ENCODE measurements at places on chromosomes 2 and 18.

DNA sequence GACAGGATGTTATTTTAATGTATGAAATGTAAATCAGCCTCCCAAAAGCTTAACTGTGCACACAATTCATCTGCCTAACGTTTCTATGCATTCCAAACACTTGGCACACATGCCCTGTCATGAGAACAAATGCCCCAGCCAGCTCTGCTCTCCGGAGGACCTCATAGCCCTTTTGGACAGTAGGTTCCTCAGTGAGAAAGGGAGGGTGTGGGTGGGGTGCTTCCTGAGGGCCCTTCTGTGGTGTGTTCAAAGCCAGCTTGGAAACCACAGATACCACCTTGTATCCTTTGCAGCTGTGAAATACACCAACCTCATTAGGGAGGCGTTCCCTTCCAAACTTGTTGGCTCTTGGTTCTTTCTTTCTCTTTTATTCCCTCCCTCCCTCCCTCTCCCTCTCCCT lies 102.2 kb upstream of the ASB18 start:
- no peak for DNase-seq

- DNase-seq, result no peak
Measured at GRCh38 chr2:222915092-222915957, 54.5 kb downstream of the ACSL3 start.

DNA sequence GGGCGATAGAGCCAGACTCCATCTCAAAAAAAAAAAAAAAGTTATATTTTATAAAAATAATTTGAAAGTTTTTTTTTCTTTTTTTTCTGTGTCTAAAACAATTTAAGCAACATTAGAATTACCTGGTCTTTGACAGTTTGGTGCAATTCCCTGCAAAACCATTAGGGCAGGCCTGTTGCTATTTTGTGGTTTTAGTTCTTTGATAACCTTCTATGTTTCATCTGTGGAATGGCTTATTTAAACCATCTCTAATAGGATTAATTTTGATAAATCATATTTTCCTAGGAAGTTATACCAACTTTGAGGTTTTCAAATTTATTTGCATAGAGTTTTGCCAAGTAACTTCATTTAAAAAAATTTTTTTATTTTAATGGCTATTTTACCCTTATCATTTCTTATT lies 141.2 kb upstream of the TWIST2 start:
- no peak for DNase-seq

DNA sequence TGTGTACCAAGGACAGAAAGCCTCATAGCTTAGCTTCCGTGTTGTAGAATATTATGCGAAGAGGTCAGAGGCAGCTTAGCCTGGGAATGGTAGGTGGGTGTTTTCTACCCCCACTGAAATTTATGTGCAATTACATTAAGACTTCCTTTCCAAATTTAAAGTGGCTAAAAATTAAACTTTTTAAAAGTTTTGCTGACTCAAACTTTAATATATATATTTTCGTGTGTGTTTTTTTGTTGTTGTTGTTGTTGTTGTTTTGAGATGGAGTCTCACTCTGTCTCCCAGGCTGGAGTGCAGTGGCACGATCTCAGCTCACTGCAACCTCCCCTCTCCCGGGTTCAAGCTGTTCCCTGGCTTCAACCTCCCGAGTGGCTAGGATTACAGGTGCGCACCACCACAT lies 4.3 kb upstream of the RAB1A start:
- DNase-seq, result no peak

DNA sequence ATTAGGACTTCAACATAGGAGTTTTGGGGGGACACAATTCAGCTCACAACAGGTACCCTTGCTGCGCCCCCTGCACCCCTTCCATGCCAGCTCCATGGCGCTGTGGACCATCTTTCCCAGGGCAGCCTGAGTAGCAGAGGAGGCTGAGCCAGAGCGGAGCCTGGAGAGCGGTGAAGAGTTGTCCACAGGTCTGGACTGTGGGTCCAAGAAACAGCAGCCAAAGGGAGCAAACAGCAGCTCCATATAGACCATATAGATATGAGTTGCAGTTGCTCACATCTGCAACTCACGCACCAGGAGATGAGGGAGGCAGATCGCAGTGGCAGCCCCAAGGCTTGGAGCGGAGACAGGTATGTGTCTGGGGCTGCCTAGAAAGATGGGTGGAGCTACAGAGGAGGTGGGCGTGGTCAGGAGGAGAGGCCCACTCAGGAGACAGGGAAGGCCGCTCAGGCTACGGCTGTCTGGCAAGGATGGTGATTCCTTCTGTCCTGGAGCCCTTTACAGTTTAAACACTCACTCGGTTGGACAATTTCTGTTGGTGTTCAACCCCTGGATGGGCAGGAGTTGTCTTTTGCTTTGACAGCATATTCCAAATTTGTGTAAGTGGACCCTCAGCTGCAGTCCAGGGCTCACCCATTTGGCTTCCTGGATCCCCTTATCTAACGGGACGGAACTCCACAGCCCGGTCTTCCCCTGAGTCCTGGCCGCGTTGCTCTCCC lies 155.1 kb downstream of the LPIN1 start:
- DNase-seq, result no peak

DNA sequence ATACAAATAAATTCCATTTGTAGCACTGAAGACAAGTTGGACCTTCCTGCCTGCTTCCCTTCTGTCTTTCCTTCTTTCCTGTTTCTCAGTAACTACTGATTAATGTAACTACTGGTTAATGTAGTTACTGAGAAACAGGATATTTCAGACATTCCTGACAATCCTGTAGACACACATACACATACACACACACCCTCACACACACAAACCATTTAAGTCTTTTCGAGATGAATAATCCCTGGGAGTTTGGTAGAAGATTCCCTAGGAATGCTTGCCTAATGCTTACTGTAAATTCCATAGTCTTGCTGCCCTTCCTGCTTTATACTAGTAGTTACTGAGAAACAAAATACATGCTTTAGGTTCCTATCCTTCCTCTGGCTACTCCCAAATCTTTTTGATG lies 83.9 kb downstream of the PIK3C3 start:
- DNase-seq, result no peak

- DNase-seq, result no peak
Measured at GRCh38 chr18:43830303-43830702, 553.0 kb upstream of the SYT4 start.

DNA sequence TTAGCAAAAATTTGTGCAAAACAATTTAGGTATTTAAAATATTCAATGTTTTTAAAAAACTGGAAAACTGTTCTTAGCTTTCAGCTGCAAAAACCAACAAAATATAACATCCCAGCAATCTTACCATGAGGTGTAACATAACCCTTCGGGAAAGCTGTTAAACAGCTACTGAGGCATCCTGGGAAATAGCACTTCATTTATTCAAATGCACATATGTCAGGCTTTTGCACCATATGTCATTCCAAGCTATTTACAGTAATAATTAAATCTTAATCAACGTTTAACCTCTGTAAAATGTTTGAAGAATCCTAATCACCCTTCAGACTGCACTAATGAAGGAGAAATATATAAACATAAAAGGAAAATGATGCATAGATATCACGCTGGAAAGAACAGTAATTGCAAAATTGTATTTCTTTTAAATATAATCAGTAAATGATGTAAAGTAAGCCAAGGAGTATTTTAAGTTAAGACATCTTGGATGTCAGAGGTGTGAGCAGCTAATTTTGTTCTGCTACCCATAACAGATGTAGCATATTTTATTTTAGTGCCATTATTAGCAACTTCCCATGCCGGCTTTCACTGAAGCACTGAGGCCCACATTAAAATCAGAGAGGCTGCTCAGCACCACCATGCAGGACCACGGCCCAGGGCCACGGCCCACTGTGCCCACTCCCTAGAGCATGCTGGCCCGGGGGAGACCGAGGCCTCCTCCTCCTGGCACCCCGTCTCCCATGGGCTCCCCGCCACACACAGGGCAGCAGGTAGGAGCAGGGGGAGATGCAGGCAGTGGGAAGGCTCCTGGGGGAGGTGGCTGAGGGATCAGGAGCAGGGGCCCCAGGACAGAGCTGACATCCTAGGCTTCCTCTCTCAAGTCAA lies 30.9 kb downstream of the EMX1 start:
- no peak for DNase-seq

GRCh38 chr2:239763433-239764097 lies 261.6 kb downstream of the NDUFA10 start:
- no peak for DNase-seq

DNA sequence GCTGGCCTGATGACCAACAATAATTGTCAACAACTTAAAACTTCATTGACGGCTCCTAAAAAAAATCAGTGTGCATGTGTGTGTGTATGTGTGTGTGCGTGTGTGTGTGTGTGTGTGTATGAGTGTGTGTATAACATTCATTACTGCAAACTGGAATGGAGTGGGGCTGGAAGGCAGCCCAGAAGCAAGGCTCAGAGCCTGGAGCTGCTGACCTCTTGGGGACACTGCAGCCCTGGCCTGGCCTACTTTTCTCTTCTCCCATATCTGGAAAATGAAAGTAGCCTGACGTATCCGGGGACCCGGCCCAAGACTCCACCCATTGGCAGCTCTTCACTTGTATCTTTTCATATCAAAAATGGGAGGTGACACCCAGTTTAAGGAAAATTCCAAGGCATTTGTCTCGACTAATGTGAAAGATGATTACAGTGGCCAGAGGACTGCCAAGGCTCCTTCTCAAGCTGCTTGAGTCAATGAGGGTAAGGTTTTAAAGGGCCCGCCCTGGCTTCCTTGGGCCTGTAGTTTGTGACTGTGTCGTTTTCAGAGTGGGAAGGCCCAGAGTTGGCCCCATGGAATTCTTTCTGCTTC lies 72.4 kb upstream of the IL1R1 start:
- DNase-seq, result no peak

- DNase-seq, result peak; percentile 11
Measured at GRCh38 chr2:214674278-214674677, 135.2 kb downstream of the BARD1 start.

DNA sequence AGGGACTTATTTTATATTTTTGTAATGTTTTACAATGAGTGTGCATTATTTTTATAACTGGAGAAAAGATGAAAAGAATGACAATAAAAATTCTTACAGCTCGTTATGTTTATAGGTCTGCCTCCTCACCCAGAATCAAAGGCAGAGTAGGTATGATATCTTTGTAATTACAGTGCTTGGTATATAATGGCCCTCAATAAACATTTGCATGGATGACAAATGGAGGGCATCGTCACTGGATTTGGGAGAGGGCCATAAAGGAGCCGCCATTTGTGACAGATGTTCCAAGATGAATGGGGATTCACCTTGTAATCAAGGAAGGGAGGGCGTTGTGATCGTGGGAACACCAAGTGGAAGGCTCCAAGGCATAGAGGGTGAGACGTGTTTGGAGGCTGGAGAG lies 22.6 kb upstream of the GIGYF2 start:
- DNase-seq, result no peak

GRCh38 chr2:45708501-45708900 lies 57.0 kb downstream of the PRKCE start:
- DNase-seq, result no peak

- DNase-seq, result no peak
Measured at GRCh38 chr2:67465623-67466022, 68.5 kb downstream of the ETAA1 start.

DNA sequence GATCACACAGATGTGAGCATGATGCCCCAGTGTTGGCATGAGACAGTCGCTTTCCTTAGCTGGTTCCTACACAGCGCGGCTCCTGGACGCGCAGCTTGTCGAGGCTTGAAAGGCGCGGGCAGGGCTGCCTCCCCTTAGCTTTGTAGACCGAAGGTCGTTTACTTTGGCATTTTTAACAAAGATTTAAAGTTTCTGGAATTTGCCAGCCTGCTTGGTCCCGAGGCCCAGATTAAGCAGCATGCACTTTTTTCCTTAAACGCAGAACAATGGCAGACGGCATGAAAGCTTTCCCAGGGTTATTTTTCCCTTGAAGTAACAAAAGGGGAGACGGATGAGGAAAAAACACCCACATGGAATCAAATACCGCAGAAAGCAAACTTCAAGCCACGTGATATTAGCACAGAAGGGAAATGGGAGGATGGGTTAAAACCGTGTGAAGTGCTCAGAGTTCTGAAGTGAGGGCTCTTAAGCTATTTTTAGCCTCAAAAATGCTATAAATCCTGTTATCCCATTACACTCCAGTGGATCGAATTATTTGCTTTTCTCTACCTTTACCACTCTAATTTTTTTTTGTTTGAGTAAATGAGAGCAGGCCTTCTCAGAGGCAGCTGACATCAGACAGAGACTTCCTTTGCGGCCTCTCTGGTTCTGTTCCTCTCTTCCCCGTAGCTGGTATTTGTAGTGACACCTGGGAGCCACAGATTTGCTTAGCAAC lies 55.7 kb downstream of the NPAS2 start:
- DNase-seq, result no peak

- DNase-seq, result no peak
Measured at GRCh38 chr18:70432804-70433400, 144.1 kb downstream of the SOCS6 start.

GRCh38 chr18:62885804-62886203 lies 170.5 kb downstream of the PHLPP1 start:
- DNase-seq, result no peak

GRCh38 chr2:187174582-187174981 lies 273.5 kb downstream of the CALCRL start:
- DNase-seq, result no peak

DNA sequence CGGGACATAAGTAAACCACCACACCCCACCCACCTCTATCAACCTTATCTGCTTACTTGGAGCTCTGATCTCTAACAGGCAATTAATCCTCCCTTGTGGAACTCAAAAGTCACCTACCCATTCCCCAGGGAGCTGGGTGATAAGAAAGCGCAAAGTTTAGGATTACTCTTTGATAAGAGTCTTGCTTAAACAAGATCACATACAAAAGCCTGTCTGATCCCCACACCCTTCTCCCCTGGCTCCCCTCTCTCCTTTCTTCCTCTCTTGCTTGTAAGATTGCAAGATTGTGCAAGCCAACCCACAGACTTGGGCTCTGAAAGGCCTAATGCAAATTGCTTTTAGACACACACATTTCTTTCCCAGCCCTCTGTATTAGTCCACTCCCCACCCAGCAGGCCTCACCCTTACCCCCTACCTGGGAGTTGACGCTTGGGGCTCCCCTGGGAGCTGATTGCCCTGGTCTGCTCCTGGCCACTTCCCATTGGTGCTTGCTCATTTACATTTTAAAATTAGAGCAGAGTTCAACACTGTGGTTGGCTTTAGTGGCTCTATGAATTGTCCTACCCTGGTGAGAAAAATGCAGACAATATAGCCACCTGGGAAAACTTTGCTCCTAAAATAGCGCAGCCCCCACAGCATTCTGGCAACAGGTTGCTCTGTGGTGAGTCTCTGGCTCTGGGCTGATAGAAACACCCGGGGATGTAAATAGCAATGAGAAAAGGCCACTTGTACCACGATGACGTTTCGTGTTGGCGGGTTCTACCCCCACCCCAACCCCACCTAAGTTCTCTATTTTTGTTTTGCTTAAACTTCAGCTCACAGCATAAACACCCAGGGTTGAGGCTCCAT lies 92.8 kb upstream of the MSH2 start:
- DNase-seq, result peak; percentile 84

DNA sequence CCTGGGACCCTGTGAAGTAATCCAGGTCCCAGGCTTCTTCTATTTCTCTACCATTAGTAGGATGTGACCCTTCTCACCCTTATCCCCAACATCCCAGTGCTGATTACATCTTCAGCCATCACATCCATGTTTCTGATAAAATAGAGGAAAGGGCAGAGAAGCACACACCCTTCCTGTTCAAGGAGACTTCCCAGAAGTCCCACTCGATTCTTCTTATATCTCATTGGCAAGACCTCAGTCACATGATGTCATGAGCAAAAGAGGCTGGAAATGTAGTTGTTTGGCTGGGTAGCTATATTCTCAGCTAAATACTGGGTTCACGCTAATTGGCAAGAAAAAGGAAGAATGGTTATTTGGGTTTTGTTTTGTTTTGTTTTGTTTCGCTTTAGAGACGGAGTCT lies 8.0 kb upstream of the XRCC5 start:
- no peak for DNase-seq

All from GM20000 (cell line).